ENCODE measurements at places on chromosomes 16 and 17.

DNA sequence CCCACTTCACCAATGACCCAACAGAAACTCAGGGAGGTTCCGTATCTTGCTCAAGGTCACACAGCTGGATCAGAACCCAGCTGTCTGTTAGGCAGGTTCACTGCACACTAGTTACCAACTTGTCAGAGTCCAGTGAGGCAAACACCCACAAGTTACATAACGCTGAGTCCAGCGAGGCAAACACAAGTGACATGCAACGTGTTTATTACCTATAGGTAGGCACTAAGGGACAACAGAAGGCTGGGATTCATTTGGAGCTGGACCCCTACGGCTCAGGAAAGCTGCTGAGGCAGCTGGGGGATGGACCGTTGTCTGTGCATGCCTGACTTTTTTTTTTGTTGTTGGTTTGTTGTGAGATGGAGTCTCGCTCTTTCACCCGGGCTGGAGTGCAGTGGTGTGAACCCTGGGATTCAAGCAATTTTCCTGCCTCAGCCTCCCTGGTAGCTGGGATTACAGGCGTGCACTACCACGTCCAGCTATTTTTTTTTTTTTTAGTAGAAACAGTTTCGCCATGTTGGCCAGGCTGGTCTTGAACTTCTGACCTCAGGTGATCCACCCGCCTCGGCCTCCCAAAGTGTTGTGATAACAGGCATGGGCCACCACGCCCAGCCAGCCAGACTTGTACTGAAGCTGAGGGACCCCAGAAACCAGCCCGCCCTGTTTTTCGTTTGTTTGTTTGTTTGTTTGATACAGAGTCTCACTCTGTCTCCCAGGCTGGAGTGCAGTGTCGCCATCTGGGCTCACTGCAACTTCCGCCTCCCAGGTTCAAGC, 1.9 kb upstream of the RSAD1 start:
- DNase-seq: no peak

DNA sequence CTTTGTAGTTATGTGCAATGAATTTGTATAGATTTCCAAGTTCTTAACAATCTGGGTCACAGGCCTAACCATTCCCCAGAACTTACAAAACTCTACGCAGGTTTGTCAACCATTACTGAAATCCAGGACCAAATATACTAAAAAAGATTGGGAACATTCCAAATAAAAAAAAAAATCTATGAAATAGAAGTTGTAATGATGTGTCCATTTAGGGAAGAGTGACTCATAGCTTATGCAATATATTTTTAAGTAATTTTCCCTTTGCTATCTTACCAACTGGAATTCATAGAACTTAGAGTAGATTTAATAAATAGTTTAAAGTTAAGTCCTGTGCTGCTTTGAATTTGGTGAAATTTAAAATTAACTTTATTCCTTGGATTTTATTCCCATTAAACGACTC, 393.2 kb downstream of the PMP22 start:
- no peak for DNase-seq

DNA sequence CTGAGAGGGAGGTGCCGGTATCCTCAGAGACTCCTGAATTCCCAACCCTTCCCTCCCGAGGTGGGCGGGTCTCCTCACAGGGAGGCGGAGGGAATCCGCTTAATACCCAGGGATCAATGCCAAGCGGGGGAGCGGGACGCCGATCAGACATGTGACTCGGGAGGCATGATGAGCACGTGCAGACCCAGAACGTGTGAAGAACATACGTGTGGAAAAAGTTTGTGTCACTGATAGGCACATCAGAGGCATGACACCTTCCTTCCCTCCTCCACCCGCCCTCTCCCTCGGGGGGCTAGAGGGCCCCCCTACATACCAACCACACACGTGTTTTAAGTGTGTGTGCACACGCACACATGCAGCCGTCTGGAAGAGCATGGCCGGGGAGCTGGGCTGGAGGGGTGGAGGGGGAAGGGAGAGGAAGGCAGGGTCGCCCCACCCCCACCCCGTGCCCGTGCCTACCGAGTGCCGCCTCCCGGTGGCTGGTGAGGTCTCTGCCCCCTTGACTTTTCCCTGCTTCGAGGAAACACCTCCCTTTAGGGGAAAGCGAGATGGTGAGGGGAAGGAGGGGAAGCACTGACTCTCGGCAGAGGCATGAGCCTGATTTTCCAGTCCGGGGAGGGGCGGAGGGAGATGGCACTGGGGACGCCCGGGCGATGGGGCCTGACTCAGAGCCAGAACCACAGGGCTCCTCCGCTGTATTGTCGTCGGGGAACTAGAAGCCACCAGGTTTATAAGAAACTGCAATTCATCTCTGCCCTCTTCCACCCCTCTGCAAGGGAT, 12.1 kb upstream of the TBX21 start:
- DNase-seq: peak; percentile 93

- DNase-seq: no peak
Measured at GRCh38 chr16:20409398-20410120, at the start of gene ACSM5. Gene ACSM5, plus strand, starts transcription at chr16:20409534. Its CDS starts 1,951 bp downstream, at chr16:20411485.

GRCh38 chr17:31499771-31500554, 108.5 kb downstream of the RAB11FIP4 start:
- DNase-seq: no peak

GRCh38 chr16:89829630-89830437, 1.6 kb downstream of the SPIRE2 start:
- DNase-seq: no peak

DNA sequence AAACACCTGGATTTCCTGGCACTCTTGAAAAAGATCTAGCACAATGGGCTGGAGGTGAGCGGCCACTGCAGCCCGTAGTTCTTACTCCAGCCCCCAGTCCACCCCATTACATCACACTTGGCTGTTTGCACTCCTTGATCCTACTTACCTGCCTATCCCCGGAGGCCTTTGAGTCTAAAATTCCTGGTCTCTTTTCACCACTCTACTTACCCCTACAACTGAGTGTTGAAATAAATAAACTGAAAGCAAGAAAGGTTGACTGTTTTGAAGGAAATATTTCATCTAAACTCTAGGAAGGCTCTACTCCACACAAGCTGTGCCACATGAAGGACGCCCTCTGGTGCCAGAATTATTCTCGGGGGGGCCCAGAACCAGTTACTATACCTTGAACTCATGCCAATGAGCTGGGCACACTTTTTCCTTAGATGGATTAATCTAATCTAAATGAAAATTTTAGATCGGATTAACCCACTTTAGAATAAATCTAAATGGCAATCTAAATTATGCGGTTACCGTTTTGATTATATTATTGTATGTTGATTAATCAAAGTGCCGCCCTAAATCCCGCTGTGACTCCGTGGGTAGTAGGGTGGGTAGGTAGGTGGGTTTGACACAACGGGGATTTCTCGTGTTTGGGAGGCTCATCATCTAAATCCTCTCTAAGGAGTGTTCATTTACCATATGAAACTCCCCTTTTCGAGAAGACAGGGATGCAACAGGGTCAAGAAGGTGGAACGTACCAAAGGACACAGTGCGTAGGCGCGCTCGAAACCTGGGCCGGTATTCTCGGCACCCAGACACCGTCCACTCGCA, 651 bp upstream of the EIF1 start:
- peak; percentile 67 for DNase-seq

DNA sequence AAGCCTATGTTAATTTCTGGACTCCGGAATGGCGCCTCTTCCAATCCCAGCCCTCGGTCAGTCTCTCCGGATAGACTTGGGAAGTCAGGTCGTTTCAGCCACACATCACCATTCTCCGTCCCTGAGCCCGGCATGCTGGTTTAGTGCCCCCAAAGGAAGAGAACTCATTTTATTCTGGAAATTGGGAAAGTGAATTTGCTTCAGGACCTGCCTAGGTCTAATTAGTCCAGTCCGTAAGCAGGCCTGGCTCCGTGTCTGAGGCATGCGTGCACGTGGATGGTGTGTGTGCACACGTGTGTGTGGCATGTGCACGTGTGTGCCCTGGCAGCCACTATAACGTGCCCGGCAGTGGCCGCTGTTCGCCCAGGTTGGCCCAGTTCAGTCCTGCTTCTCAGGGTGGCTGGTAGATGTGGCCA, 77.4 kb downstream of the RPA1 start:
- DNase-seq: no peak

DNA sequence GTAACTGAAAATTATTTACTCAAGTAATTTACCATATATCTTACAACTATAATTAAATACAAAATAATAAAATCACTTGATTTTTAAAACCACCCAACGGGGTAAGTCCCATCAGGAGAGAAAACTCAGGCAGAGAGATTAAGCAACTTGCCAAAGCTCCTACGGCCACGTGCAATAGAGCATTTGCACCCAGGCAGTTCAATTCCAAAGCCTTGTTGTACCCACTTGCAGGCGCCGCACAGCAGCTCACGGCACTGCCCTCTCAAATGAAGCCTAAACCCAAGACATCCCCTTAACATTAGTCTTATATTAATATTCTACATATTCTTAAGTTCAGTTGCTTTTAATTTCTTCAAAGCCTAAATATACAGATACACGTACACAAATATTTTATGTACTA, 75.7 kb downstream of the SPAG9 start:
- DNase-seq: no peak

GRCh38 chr16:25707982-25708583, 16.3 kb downstream of the HS3ST4 start:
- peak; percentile 18 for DNase-seq

DNA sequence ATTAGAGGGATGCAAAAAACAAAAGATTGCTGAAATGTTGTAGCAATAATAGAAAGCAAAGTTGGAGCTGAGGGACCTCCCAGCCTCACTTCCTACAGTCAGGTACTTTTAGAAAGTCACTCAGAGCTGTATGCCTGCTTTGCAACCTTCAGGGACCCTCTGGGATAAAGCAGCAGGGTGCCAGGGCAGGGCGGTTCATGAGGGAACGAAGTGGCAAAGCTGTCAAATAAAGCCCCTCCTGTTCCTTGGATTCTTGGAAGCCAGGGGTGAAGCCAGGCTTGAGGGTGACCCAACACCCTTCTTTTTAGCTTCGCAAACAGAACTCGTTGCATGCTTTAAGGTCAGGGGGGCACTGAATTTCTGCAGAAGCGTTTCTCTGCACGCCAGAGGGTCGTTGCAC, 767 bp downstream of the ATP2C2 start:
- DNase-seq: no peak

DNA sequence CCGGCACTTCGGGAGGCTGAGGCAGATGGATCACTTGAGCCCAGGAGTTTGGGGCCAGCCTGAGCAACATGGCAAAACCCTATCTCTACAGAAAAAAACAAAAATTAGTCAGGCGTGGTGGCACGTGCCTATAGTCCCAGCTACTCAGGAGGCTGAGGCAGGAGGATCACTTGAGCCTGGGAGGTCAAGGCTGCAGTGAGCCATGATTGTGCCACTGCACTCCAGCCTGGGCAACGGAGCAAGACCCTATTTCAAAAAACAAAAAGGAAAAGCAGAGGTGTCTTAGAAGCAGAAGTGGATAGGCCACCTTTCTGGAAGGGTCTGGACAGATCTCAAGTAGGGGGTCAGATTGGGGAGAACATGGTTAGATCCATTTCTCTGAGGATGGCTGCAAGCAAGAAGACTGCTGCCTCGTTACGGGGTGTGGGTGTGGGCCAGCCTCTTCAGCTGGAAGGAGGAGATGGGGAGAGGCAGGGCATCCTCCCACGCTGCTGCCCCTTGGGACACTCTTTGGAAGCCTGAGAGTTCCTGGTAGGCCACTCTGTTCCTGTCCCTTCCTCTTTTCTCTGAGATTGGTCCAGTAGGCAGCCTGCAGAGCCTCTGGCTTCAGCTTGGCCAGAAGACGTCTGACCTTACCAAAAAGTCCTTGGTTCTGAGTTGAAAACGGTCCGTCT, 208.0 kb downstream of the MSI2 start:
- no peak for DNase-seq

DNA sequence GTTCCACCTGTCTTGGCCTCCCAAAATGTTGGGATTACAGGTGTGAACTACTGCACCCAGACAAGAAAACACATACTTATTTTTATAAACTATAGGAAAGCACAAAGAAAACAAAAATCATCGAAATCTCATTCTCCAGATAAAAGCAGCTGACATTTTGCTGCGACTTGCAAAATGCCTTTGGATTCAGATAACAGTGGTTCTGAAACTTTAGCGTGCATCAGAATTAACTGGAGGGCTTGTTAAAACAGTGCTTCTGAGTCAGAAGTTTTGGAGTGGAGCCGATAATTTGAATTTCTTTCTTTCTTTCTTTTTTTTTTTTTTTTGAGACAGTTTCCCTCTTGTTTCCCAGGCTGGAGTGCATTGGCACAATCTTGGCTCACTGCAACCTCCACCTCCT, 17.7 kb upstream of the GJD3 start:
- DNase-seq: no peak

DNA sequence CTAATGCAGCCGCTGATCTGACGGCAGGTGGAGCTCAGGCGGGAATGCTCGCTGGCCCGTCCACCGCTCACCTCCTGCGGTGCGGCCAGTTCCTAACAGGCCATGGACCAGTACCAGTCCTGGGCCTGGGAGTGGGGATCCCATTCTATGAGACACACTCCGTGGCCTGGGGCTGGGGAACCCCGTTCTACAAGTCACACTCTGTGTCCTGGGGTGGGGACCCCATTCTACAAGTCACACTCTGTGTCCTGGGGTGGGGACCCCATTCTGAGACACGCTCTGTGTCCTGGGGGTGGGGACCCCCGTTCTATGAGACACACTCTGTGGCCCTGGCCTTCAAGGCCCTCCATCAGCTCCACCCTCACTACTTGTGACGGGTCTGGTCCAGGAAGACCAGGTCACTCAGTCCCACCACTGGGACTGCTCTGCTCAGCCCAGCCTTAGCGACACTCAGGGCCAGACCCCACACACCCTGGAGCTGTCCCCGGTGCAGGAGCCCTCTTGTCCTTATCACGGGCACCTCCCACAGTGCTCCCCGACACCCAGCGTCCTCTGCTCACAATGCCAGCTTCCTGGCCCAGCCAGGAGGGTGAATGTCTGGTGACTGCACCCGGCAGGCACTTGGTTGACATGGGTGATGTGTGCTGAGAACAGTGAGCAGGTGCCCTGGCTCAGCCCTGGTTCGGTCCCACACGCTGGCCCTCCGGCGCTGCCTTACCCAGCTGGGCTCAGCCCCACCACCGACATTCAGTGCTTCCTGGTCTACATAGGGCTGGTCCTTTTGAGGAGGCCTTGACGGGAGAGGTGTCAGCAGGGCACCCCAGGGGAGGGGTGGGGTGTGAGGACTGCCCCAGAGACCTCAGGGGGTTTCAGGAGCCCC, 89.1 kb downstream of the TBC1D16 start:
- no peak for DNase-seq

GRCh38 chr17:31226950-31227349, 70.1 kb downstream of the OMG start:
- no peak for DNase-seq

GRCh38 chr17:65978871-65979270, 213.1 kb downstream of the CEP112 start:
- no peak for DNase-seq

DNA sequence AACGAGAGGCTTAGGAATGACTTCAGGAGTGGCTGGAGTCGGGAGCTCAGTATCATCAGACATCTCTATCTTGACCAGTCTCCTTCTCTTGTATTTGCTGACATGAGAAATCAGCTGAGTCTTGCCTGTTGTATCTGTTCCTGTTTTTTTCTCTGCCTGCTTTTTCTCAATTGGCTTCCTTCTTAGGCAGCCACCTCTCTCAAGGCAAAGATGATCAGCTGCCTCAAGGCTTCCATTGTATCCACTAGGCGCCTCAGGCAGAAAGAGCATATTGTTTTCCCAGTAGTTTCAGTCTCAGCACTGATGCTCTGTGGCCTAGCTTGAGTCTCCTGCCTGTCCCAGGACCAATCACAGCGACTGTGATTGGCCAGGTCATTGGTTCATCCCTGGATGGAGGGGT, 306.2 kb downstream of the CPPED1 start:
- no peak for DNase-seq

- no peak for DNase-seq
Measured at GRCh38 chr17:80872501-80873306, 118.9 kb upstream of the CHMP6 start.

GRCh38 chr17:35244341-35245195, 1.7 kb downstream of the SLFN5 start:
- DNase-seq: peak; percentile 92

All from activated CD4-positive, alpha-beta memory T cell treated with anti-CD3 and anti-CD28 coated beads, Interleukin-2, amount 10 ng/mL, durations not matched to agents 7 days and 5 days (primary cell).